ENCODE measurements at places on chromosomes 3 and 15. TPM values are rescaled to one million over a fixed set of nuclear protein-coding genes. Genes with fewer than 3 reads are reported as not detected.
A peak's percentile ranks its signal among the peaks of the same experiment; 100 is the strongest.

CLDN11 gene
- total RNA-seq = 0.97 TPM

GRCh38 chr3:88038566-88038965 lies 20.2 kb downstream of the CGGBP1 start:
- H3K27ac ChIP-seq = no peak overlapping the region
- no peaks in the 10 kb centered on the region for H3K27me3 ChIP-seq
- H3K4me1 ChIP-seq = no peaks in the 10 kb centered on the region
- DNase-seq = no peak
- no peak overlapping the region for H3K4me3 ChIP-seq
- no peaks in the 10 kb centered on the region for H3K36me3 ChIP-seq

DNA sequence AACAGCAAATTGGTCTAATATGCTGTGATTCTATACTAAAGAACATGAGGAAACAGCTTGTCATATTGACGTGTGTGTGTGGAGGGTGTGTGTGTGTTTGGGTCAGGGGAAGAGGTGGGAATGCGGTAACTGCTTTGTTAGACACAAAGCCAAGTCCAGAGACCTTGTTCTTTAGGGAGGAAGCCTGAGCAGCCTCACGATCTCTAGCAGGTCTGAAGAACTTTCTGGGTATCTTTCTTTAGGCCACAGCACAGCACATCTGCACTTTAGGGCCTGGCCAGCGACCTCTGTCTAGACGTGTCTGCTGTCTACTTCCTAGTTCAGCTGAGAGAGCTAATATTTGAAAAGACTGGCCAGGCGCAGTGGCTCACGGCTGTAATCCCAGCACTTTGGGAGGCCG lies 220.0 kb upstream of the TPRG1 start:
- no peaks in the 10 kb centered on the region for H3K27me3 ChIP-seq
- DNase-seq = no peak
- peaks cover 57% of the 10 kb centered on the region for H3K4me1 ChIP-seq
- peak overlapping the region; percentile 98 for H3K27ac ChIP-seq
- H3K36me3 ChIP-seq = no peaks in the 10 kb centered on the region

GRCh38 chr3:152281133-152281713 lies 12.5 kb downstream of the MBNL1 start:
- no peaks in the 10 kb centered on the region for H3K36me3 ChIP-seq
- no peaks in the 10 kb centered on the region for H3K27me3 ChIP-seq
- peaks cover 97% of the 10 kb centered on the region for H3K4me1 ChIP-seq
- peak overlapping the region; percentile 96 for H3K27ac ChIP-seq
- peak overlapping the region; percentile 33 for H3K4me3 ChIP-seq

DNA sequence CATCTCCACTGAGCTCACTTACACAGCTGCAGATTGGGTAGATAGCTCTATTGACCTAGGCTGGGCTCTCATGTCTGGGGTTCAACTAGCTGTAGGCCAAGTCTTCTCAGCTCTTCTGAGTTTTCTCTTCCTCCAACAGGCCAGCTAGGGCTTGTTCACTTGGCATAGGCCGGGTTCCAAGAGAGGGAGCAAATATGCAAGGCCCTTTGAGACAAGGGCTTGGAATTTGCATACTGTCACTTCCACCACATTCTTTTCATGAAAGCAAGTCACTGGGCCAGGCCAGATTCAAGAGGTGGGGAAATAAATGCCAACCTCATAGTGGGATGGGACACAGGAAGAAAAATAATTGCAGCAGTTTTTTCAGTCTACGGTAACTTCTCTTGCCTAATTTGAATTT lies 25.2 kb downstream of the PIGB start:
- no peak for DNase-seq
- H3K27me3 ChIP-seq = no peaks in the 10 kb centered on the region
- no peak overlapping the region for H3K27ac ChIP-seq
- no peaks in the 10 kb centered on the region for H3K4me1 ChIP-seq
- no peaks in the 10 kb centered on the region for H3K36me3 ChIP-seq
